Hematopoietic multipotent progenitor cell treated with erythropoietin and hydrocortisone succinate and interleukin-3 and kit ligand, for 6 days (in vitro differentiated cells): ENCODE measurements at places on chromosomes 2 and 18.

- DNase-seq = no peak
Observed at GRCh38 chr2:79849949-79850348, 337.1 kb downstream of the CTNNA2 start.

DNA sequence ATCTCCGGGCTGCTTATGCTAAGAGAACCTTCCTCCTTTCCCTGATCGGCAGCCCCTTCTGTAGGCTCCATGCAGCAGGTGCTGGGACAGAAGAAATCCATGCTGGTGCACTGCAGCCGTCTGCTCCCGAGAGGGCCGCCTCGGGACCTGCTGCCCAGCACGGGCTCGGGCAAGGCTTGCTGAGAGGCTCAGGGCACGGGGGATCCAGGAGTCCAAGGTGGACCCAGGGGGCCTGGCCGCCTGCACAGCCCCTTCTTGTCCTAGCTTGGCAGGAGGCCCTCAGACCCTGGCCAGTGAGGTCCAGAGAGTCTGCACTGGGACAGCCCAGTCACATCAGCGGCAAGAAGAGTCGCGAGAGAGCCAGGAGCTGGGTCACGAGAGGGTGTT is 13.3 kb upstream of the DUSP2 start:
- no peak for DNase-seq

DNA sequence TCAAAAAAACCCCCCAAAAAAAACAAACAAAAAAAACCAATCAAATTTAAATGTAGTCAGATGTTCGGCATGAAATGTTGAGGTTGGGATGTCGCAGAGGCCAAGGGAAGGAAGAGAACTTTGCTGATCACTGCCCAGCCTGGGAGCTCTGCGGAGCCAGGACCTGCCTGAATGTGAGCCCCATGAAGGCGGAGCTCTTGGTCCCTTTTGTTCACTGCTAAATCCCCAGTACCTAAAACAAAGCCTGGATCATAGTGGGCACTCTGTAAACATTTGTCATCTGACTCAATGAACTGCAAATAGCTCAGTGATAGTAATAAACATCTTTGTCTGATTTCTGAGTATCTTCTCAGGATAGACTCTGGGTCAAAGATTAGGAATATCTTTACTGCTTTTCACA is 64.0 kb downstream of the NGEF start:
- DNase-seq = no peak

DNA sequence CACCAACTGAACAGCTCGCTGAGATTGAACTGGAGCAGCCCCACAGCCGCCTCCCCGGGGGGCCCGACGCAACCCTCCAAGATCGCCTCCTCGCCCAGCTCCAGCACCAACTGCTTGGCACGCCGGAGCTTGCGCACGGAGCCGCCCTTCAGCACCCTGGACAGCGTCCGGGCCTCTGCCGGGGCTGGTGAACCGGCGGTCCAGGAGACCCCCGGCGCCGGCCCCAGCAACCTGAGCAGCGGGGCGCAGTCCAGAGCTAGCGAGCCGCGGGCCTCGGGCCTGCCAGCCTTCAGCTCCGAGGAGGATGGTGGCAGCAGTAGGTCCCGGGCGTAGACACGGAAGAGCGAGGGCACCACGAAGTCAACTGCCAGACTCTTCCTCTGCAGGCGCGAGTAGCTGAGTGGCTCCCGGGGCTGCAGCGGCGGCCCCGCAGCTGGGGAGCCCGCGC is 1.2 kb downstream of the ALK start:
- DNase-seq = peak; percentile 67
